ENCODE measurements at places on chromosomes 2 and 18.

- DNase-seq: no peak
Measured at GRCh38 chr2:62305421-62306176, 109.7 kb downstream of the B3GNT2 start.

GRCh38 chr2:182906454-182906853 lies 40.0 kb upstream of the FRZB start:
- DNase-seq: no peak

DNA sequence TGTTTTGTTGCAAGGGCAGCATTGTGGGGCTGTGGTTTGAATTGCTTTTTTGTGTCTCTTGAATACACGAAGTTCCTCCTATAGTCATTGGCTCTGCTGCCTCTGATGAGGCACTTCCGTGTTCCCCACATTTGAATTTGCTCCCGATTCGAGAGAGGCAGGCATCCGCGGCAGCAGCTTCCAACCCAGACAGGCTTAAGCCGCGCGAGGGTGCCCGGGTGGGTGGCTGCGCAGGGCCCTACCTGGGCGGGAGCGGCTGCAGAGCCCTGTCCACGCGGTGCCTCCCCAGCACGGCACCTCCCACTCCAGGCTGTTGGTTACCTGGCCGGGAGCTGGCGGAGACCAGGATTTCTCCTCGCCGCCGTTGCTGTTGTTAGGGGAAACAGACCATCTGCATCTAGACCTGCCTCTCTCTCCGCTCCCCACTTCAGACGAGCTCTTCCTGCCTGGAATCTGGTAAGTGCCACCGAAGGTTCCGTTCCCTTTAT lies 151.3 kb downstream of the NEDD4L start:
- no peak for DNase-seq

- no peak for DNase-seq
Measured at GRCh38 chr2:226578879-226579278, 220.7 kb downstream of the IRS1 start.

- no peak for DNase-seq
Measured at GRCh38 chr2:24576617-24577016, 85.6 kb downstream of the NCOA1 start.

DNA sequence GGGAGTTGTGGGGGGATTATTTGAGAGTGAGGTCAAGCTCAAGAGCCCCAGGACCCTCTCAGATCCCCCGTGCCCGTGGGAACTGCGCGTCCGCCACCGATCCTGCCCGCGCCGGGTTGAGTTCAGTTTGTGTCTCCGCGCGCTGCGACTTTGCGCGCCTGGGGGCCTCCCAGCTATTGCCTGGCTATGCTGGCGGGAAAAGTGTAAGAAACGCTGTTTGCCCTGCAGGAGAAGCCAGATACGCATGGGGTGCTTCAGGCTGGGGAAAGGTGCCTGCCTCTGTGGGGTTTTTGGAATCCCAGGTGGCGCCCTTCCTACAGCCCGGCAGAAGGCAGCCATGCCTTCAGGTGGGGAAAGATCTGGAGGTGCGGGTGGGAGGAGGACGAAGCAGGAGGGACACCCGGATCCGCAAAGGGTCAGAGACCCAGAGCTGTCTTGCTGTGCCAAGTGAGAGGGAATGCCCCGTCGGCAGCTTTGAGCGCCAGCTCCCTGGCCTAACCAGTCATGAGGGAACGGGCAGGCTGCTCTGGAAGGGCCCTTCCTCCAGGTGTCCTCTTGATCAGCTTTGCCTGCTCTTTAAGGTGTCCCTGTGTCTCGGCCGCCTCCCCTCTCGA lies 22.5 kb downstream of the TEX44 start:
- DNase-seq: no peak

DNA sequence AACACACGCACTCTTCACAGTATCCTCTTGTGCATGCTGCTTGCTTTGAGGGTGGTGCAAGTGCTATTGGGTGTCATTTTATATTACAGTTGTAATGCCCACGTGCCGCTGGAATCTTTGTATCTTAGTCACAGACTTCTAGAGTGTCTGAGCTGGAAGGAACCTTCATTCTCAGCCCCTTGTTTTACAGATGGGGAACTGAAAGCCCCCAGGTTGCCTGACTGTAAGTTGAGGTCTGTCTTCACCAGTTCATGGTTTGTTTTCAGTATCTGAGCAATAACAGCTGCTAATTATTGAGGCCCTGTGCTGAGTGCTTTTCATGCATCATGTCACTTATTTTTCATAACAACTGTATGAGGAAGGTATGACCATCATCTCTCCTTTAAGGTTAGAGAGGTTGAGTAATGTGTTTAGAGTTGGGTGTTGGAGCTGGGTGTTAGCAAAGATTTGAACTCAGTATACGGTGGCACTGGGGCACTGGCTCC lies 77.0 kb downstream of the PRKCE start:
- DNase-seq: no peak

GRCh38 chr18:9249254-9249653 lies 85.3 kb upstream of the TWSG1 start:
- no peak for DNase-seq

DNA sequence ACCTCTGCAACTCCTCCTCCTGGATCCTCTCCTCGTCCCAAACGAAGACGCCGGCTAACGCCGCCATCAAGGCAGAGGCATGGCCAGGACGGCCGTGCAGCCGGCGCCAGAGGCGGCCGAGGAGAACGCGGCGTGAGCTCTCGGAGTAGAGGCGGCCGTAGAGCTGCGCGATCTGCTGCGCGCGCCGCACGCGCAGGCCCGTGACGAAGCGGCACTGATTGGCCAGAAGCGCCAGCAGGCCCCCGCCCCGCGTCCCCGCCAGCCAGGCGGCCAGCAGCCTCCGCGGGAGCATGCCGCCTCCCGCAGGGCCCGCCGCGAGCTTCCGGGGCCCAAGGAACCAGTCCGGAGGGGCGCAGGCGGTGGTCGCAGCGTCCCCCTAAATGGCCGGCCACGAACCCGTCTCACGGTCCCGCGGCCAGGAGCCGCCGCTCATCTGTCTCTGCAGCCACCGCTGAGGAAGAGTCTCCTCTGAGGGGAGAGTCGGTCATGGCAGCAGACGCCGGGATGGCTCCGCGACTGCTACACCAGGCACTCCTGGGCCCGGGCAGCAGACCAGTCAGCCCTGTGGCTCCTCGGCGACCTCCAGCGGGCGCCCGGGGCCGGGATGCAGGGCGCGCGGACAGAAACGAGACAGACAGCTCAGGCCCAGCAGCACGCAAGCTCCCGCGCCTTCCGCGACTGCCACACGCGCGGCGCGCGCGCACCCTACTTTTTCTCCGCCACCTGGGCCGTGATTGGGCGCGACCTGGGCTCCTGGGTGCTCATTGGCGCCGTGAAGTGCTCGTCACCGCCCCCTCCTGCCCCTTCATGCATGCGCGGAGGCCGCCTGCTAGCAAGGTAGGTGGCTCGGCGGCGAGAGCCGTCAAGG lies at the start of gene STARD7:
Gene STARD7, minus strand, starts transcription at position 685 of the 868 bp plus-strand sequence. Its CDS starts 393 bp downstream, at position 292.
- DNase-seq: peak; percentile 96

DNA sequence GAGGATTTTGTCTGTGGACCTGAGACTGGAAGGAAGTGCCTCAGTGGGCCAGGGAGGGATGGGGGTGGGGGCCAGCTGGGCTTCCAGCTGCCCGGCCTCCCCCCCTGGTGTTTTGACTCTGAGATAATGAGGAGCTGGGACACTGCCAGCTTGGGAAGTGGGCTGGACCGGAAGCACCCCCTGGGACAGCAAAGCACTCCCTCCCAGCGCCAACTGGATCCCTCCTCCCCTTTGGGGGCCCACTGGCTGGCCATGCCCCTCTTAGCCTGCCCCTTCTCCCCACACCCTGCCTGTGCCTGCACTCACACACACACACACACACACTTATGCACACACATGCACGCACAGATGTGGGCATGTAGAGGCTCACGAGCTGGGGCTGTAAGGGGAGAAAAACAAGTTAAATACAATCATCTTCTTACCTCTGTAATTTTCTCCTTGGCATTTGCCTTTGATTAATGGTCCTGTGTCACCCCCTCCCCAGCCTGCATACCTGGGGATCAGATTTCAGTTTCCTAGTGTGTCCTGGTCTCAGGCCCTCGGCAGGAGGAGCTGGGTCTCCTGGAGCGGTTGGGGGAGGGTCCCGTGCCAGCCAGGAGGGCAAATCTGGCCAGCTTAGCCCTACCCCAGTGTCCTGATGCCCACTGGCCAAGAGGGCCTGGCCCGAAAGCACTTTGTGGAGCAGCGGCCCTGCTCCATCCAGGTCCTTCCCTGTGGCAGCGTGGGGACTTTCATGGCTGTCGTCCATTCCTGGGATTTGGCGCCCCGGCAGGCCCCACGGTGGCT lies 3.6 kb downstream of the ITM2C start:
- no peak for DNase-seq

GRCh38 chr2:20994130-20994529 lies 49.7 kb downstream of the APOB start:
- no peak for DNase-seq

- DNase-seq: no peak
Measured at GRCh38 chr2:68282811-68283418, 30.6 kb upstream of the PPP3R1 start.

DNA sequence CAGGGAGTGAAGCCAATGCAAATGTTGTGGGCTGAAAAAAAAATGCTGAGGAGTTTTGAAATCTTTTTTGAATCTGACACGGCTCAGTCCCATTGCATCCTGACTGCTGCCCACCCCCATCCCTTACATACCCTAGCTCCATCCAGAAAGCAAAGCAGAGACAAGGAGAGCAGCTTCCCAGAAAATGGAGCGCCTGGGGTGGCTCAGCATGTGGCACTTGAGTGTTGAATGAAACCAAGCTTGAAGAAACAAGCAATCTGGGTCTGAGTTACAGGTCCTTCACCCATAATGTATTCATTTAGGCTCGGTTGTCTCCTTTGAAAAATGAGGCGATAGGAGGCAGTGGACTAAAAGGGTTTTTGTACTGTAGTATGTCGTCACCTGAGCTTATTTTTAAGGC lies 244.2 kb upstream of the ACVR2A start:
- DNase-seq: no peak

DNA sequence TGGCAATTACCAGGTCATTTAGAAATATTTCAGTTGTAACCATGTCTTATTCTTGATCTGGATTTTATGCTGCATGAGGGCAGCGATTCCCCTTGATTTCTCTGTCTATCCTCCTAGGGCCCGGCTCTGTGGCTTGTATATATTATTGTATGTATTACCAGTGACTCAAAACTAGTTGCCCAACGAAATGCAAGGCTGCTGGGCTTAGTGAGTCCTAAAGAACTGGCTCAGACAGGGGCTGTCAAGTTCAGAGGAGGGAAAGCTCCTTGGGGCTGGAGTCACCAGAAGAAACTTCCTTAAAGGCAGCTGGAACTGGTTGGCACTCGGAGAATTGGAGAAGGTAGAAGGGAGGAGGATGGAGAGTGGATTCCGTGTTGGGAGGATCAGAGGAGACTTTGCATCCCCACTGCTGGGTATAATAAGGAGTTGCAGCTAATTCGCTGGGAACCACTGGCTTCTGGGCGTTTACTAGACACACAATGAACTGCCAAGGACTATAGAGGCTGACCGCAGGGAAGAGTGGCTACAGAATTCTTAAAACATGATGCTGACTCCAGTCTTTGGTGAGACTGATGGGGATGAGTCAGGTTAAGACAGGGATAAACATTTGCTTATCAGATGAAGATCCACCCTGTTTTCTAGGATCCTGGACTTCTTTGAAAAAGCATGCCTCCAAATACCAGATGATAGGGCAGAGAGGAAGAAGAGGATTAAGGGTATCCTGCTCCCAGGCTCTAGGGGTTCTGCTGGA lies 104.3 kb downstream of the PRKCE start:
- DNase-seq: no peak

GRCh38 chr2:130834091-130834930 lies 2.4 kb upstream of the ARHGEF4 start:
- DNase-seq: no peak

GRCh38 chr2:100178085-100178788 lies 35.8 kb upstream of the AFF3 start:
- no peak for DNase-seq

- DNase-seq: no peak
Measured at GRCh38 chr2:60453301-60453700, 100.2 kb downstream of the BCL11A start.

GRCh38 chr2:238085899-238086298 lies 14.2 kb upstream of the ESPNL start:
- DNase-seq: no peak

GRCh38 chr2:60468382-60469085 lies 84.9 kb downstream of the BCL11A start:
- DNase-seq: no peak

DNA sequence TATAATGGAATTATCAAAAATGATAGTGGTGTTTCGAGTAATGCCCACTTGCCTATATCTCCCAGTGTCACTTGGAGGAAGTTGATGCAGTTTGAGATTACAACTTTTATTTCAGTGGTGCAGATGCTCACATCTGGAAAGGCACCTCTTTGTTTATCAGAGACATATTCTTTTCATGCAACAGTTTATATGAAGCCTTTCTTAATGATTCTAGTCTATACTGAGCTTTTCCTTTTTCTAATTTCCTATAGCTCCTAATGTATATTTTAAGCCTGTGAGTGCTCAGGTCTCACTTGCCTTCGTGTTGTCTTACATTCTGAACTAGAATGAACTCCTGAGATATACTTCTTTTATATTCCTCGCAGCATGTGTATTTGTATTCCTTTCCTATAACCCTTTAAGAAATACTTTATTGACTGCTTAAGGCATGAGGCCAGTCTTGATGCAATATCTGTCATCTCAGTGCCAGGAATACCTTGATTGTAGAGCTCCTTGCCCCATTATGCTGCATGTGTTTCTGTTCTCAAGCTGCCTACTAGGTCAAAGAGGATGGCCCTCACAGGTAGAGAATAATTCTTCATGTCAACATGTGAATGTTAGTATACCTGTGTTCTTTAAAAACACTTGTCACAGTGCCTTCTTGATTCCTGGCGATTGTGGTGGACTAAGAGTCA lies 52.6 kb downstream of the VRK2 start:
- DNase-seq: no peak

DNA sequence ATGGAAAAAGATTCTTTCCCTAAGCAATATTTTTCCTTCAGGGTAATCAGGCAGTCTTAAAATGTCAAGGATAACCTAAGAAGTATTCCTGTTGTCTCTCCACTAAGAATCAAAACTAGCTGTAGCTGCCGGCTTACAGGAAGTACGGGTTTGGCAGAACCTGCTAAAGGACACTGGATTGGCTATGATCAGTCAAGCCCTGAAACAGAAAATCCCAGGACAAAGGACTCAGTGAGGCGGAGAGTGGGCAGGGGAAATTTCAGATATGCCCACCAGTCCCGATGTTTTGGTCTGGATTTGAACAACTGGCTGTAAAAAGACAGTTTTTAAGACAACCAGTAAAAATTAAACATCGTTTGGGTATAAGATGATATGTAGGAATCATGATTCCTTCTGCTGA lies 155.7 kb downstream of the HDAC4 start:
- DNase-seq: no peak

DNA sequence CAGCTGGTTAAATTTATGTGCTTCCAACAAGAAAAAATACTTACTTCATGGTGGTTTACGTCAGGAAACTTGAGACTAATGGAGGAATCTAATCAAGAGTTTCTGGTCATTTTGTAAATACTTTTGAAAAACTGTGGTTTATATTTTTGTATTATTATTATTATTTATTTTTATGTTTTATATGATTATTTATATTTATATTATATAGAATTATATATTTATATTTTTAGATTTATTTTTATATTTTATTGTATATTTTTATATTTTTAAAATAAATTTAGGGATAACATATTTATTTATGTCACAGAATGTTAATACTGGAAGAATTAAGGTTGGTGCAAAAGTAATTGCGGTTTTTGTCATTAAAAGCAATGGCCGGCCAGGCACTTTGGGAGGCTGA lies 474.5 kb upstream of the DDX18 start:
- no peak for DNase-seq

All from stimulated activated CD8-positive, alpha-beta memory T cell treated with anti-CD3 and anti-CD28 coated beads, Interleukin-12 subunit alpha, Interleukin-12 subunit beta, amount 100 ng/mL, for 1 hour (primary cell).